Effector memory CD4-positive, alpha-beta T cell (primary cell): ENCODE measurements at places on chromosomes 16 and 17.

DNA sequence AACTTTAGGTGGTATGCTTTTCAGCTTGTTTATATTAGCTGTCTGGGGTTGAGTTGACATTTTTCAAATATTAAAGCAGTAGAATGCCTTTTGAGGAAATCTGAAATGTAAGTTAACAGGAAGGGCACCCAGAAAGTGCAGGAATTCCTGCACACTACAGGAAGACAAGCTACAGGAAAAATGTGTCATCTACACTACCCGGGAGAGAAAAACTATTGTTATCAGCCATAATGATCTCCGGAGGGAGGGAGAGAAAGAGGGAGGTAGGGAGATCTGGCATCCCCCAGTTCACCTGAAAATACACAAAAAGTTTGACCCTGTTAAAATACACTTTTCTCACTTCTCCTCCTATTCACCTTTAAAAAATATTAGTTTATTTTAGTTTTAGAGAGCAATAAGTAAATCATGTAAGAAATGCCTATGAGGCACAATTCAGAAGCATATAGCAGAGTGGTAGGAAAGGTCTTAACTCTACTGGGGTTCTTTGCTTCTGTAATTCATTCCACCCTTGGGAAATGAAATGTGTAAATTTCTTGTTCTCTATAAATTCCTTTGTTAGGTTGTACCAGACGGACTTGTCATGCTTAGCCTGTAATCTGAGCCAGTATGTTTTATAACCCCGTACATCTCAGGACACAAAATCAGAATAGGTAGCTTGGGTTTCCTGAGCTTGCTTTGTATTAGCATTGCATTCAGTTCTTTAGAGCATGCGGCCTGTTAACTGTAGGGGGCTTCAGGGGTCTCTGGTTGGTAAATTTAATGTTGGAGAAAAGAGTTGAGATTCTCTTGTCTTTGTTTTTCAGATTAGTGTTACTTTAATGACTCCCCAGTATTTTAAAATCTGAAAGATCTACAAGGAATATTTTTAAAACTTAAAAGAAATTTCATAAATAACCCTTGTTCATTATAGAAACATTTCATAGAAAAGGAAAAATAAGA, 3.3 kb downstream of the MAP2K6 start:
- no peak for DNase-seq
- H3K27me3 ChIP-seq: no peaks in the 10 kb centered on the region
- H3K4me3 ChIP-seq: no peak overlapping the region
- H3K36me3 ChIP-seq: no peaks in the 10 kb centered on the region

GRCh38 chr16:50736448-50736847, 5.4 kb upstream of the CYLD start:
- no peak for DNase-seq
- H3K27me3 ChIP-seq: no peaks in the 10 kb centered on the region
- no peak overlapping the region for H3K4me3 ChIP-seq

DNA sequence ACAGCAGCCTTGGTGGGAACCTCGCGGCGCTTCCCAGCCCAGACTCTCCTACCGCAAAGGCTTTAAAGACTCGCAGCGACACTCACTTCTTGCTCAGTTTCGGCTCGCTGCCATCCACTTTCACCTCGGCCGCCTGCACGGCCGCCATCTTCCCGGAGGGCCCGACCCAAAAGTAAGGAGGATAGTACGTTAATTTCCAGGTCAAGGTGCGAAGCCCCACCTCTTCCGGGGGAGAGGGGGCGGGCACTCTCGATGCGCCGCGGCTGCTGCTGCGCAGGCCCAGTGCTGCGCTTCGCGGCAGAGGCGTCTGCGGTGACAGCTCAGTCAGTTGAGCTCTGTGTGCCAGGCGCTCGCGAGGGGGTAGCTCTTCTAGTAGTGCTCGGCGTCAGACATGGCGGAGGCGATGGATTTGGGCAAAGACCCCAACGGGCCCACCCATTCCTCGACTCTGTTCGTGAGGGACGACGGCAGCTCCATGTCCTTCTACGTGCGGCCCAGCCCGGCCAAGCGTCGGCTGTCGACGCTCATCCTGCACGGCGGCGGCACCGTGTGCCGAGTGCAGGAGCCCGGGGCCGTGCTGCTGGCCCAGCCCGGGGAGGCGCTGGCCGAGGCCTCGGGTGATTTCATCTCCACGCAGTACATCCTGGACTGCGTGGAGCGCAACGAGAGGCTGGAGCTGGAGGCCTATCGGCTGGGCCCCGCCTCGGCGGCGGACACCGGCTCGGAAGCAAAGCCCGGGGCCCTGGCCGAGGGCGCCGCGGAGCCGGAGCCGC, at the start of the genes KARS1 and TERF2IP:
KARS1 (minus strand) TSS at position 174 of the 773 bp plus-strand sequence; CDS start at position 148, 26 bp downstream.
TERF2IP (plus strand) TSS at position 282 of the 773 bp plus-strand sequence; CDS start at position 392, 110 bp downstream.
- DNase-seq: peak; percentile 92
- no peaks in the 10 kb centered on the region for H3K27me3 ChIP-seq
- H3K36me3 ChIP-seq: peaks cover 7% of the 10 kb centered on the region
- peak within 1 kb of the TSS; percentile 90 for H3K4me3 ChIP-seq
- peak within 1 kb of the TSS; percentile 92 for H3K27ac ChIP-seq

DNA sequence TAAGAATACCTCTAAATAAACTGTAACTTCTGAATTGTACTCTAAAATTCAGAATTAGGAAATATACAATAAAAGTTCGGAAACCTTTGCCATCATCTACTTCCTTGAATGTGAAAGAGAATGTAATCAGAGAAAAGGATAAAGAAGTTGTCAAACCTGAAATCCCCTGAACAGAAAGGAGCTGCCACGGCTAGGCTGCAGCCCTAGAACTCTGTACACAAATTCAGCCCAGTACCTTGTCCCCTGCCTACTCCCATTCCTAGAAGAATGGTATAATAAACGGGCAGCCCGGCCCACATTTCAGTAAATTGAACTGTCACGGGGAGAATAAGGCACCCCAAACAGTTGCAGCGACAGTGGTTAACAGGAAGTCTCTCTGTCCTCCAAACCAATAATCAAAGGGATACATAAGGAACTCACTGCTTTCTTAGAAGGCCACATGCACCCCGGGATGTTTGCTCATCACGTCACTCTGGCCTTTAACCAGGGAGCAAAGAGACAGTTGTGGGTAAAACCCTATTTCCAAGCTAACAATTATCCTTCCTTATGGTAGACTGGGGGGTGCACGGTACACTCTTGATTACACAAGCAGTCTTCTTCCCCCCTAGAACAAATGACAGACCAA, 24.3 kb upstream of the RFFL start:
- peak overlapping the region; percentile 69 for H3K4me3 ChIP-seq
- H3K4me1 ChIP-seq: peaks cover 24% of the 10 kb centered on the region
- no peaks in the 10 kb centered on the region for H3K27me3 ChIP-seq
- peak overlapping the region; percentile 97 for H3K27ac ChIP-seq
- peak; percentile 21 for DNase-seq

GRCh38 chr17:63927464-63928171, 4.5 kb downstream of the CD79B start:
- H3K27me3 ChIP-seq: no peaks in the 10 kb centered on the region
- DNase-seq: no peak
- H3K27ac ChIP-seq: no peak overlapping the region
- H3K4me1 ChIP-seq: peaks cover 15% of the 10 kb centered on the region
- no peak overlapping the region for H3K4me3 ChIP-seq

DNA sequence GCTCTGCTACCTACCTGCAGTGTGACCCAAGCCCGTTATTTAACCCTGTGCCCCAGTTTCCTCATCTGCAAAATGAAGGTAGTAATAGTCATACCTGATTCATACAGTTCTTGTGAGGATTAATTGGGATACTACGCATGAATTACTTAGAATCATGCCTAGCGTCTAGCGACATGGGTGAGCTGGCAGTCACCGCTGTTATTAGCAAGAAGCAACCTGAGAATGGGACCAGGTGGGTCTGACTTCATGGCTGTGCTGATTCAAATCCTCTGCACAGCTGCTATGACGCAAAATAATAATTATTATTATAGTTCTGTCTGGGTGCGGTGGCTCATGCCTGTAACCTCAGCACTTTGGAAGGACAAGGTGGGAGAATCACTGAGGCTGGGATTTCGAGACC, 7.9 kb downstream of the SOCS1 start:
- H3K36me3 ChIP-seq: no peaks in the 10 kb centered on the region
- H3K27me3 ChIP-seq: no peaks in the 10 kb centered on the region
- no peak for DNase-seq
- peaks cover 14% of the 10 kb centered on the region for H3K4me1 ChIP-seq
- no peak overlapping the region for H3K4me3 ChIP-seq

DNA sequence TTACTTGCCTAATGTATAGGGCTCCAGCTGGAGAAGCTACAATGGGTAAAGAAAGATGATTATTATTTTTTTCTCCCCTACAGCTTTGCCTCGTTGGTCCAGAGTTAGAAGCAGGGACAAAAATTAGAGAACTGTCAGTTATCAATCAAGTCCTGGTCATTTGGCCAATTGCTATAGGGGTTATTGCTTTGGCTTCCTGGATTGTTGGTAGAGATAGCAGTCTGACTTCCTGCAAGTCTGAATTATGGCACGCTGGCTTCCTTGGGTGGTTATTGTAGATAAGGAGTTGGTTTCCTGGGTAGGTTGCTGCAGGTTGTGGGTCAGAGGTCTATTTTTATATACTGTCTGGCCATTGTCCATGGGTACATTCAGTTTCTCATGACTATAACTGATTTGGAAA, 84.7 kb upstream of the ELAC2 start:
- H3K4me1 ChIP-seq: no peaks in the 10 kb centered on the region
- H3K27ac ChIP-seq: no peak overlapping the region
- H3K27me3 ChIP-seq: no peaks in the 10 kb centered on the region
- H3K36me3 ChIP-seq: no peaks in the 10 kb centered on the region
- no peak for DNase-seq

- no peak overlapping the region for H3K4me3 ChIP-seq
- H3K36me3 ChIP-seq: no peaks in the 10 kb centered on the region
- H3K27ac ChIP-seq: no peak overlapping the region
- DNase-seq: no peak
- H3K4me1 ChIP-seq: no peaks in the 10 kb centered on the region
Measured at GRCh38 chr17:14372461-14372860, 71.6 kb downstream of the HS3ST3B1 start.

- H3K27me3 ChIP-seq: no peaks in the 10 kb centered on the region
- no peak for DNase-seq
- no peaks in the 10 kb centered on the region for H3K4me1 ChIP-seq
- H3K36me3 ChIP-seq: no peaks in the 10 kb centered on the region
Measured at GRCh38 chr17:47235923-47236322, 17.7 kb upstream of the ITGB3 start.

DNA sequence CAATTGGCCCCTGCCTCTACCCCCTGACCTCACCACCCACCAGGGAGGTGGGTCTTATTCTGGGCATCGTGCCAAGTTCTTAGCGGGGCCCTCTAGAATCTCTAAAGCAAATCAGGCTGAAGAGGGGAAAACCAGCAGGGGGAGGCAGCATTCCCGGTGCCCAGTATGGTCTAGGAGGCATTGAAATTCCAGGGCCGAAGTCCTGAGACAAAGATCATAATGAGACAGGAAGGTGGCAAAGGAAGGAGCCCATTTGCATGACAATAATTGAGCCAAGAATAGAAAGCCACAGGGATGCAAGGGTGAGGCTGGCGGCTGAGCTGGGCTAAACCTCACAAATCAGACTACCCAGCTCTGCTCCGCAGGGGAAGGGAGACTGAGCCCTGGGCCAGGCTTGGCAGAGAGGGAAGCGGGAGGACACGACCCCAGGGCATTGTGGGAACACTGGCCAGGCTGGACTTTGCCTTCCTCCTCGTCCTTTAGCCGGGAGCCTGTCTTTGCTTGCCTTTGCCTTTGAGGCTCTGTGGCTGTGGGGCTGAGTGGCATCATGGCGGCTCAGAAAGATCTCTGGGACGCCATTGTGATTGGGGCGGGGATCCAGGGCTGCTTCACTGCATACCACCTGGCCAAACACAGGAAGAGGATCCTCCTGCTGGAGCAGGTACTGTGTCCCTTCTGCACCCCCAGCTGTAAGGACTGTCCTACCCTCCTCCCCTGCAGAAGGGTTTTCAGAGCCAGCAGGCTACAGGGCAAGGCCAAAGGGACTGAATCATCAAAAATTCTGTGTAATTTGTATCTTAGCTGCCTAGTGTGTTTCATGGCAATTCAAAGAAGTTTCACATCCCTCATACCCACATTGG, at the start of gene PIPOX:
PIPOX (plus strand) TSS at position 463 of the 860 bp plus-strand sequence; CDS start at position 548, 85 bp downstream.
- no peaks in the 10 kb centered on the region for H3K4me1 ChIP-seq
- H3K27ac ChIP-seq: no peak within 1 kb of the TSS
- no peak within 1 kb of the TSS for H3K4me3 ChIP-seq
- no peaks in the 10 kb centered on the region for H3K36me3 ChIP-seq
- no peak for DNase-seq

DNA sequence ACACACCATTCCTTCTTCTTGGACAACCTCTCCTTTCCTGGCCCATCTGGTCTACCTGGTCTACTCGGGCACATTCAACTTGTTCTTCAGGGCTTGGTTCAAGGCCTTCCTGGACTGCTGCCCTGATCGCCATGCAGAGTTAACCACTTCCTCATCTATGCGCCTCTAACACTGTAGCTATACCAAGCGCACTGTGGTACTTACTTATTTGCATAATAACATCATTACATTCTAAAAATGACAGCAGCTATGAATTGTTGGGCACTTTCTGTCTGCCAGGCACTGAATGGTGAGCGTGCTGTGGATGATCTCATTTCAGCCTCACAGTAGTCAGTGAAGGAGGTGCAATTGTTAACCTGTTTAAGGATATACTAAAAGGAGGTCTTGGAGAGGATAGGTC, 66.9 kb upstream of the SDK2 start:
- H3K4me3 ChIP-seq: no peak overlapping the region
- H3K4me1 ChIP-seq: peaks cover 9% of the 10 kb centered on the region
- no peaks in the 10 kb centered on the region for H3K27me3 ChIP-seq
- no peaks in the 10 kb centered on the region for H3K36me3 ChIP-seq
- H3K27ac ChIP-seq: no peak overlapping the region
- no peak for DNase-seq

DNA sequence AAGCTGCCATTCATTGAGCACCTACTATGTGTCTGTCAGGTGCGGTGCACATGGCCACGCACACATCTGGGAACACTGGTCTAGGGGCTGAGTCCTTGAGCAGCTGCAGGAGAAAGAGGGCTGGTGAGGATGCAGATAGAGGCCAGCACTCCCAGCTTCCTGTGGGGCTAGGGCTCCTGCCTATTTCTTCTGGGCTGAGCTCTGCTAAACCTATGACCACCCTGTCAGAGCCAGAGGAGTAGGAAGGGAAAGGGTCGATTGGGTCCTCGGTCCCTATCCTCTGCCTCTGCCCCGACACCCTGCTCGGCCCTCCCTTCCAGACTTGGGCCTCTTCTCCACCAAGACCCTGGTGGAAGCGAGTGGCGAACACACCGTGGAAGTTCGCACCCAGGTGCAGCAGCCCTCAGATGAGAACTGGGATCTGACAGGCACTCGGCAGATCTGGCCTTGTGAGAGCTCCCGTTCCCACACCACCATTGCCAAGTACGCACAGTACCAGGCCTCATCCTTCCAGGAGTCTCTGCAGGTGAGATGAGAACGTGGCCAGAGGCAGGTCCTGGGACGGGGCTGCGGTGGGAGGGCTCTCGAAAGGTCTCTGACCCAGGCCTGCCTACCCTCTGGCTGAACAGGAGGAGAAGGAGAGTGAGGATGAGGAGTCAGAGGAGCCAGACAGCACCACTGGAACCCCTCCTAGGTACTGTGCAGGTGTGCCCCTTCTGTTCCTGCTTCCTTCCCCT, 4.0 kb upstream of the TMEM88 start:
- peaks cover 48% of the 10 kb centered on the region for H3K36me3 ChIP-seq
- H3K4me1 ChIP-seq: peaks cover 18% of the 10 kb centered on the region
- H3K27ac ChIP-seq: peak overlapping the region; percentile 62
- DNase-seq: no peak

GRCh38 chr16:71845639-71846430, at the start of gene ATXN1L:
TSS of gene ATXN1L (plus strand) at chr16:71845976. CDS start at chr16:71849741, 3,765 bp downstream.
- peaks cover 7% of the 10 kb centered on the region for H3K4me1 ChIP-seq
- H3K36me3 ChIP-seq: peaks cover 30% of the 10 kb centered on the region
- H3K27me3 ChIP-seq: no peaks in the 10 kb centered on the region
- peak within 1 kb of the TSS; percentile 96 for H3K4me3 ChIP-seq
- peak within 1 kb of the TSS; percentile 90 for H3K27ac ChIP-seq
